Heart left ventricle (tissue), 16 donors: ENCODE measurements at places on chromosomes 7 and 10. TPM values are rescaled to one million over a fixed set of nuclear protein-coding genes. Genes with fewer than 3 reads are reported as not detected.

WIPF3 gene
- 7.4 TPM for total RNA-seq

LEP gene
- total RNA-seq, result 0.21 TPM

KCNMA1 gene
- total RNA-seq, result 0.95 TPM

RSPH10B2 gene
- total RNA-seq, result not detected

CALML3 gene
- not detected for total RNA-seq

- DNase-seq, result no peak
These were observed 1.8 kb downstream of the TMEM26 start for GRCh38 chr10:61451357-61451756.

DNA sequence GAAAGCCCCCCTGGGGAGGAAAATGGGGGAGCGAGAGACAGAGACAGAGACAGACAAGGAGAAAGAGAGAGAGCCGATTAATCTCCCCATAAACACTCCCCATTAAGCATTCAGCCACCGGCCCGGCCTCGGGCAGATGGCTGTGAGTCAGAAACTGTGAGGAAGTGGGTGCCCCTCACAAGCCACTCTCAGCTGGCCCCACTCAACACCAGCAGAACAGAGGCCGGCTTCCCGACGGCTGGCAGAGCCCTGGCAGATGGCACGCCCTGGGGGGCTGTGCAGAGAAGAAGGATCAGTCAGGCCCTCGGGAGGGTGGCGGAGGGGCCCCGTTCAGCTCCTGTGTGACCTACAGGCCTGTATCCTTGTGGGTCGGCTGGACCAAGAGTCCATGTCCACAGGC lies 41.2 kb downstream of the CAMK2B start:
- peak; percentile 17 for DNase-seq

- DNase-seq, result no peak
These were observed 43.2 kb downstream of the PRKAG2 start for GRCh38 chr7:151833691-151834090.

DNA sequence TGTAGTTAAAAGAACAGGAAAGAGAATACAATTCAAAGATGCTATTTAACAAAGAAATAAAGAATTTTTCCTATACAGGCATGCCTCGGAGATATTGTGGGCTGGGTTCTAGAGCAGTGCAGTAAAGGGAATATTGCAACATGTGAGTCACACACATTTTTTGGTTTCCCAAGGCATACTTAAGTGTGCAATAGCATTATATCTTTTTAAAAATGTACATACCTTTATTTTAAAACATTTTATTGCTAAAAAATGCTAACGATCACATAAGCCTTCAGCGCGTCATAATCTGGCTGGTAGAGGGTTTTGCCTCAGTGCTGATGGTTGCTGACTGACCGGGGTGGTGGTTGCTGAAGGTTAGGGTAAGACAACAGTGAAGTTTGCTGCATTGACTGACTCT lies 54.4 kb downstream of the ESYT2 start:
- DNase-seq, result no peak

DNA sequence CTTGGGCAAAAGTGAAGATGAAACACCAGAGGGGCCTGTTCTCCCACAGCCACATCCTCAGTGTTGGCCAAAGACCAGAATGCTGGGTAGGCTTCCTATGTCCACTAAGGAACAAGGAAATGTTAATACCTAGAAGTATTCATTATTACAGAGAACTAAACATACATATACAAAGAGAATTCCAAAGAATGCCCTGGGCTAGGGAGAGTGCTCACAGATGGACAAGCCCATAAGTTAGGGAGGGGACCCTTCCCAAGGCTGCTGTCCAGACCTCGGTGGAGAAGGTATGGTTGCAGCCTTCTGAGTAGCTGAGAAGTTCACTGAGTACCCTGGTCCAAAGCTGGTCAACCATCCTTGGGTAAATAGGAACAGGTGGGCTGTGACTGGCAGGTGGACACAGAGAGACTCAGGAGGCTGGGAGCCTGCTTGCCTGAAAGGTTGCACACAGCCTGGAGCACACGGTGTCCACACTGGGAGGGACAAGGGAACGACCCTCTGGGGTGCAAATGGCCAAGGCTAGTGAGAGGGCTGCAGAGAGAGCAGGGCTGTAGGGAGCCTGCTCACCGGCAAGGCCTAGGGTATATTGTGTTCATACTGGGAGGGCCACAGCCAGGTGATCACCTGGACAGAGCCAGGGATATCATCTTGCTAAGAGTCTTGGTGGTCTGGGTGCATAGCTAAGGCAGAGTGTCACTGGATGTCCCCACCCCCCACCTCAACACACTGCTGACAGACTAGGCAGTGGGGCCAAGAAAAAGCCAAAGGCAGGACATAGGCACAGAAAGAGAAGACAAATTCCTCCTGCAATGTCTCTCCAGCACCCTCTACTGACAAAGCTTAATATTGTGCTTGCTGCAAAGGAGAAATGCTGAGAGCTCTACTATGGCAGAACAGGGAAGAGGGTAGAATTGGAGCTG lies 40.3 kb downstream of the CPVL start:
- no peak for DNase-seq

DNA sequence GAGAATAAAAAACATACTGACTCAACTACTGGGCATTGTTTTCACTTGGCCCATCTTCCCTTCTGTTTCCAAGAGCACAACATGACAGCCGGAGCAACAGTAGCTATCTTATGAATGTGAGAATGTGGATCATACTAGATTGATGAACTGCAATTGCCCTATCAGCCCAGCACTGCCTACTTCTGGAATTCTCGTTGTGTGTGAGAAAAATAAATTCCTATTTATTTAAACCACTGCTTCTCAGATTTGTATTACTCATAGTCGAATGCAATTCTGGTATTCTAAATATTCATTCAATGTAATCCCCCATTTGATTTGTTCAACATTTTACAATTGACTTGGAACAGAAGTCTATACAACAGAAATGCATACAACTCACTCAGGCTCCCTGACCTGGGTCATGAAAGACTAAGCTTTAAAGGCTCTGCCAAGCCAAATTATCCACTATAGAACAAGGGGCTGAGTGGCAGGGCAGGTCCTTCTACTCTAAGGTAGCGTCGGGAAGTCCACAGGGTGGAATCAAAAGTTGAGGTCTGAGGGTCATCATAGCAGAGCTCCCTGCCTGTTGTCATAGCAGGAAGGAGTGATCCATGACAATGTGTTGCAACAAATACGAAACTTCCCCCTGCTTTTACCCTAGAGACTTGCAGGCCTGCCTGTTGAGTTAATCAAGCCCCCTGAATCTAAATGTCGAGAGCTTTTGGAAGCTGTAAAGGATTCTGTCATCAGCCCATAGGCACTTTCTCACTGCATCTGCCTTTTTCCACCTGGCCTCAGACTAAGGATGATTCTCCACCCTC lies 12.4 kb upstream of the JAZF1 start:
- DNase-seq, result no peak

DNA sequence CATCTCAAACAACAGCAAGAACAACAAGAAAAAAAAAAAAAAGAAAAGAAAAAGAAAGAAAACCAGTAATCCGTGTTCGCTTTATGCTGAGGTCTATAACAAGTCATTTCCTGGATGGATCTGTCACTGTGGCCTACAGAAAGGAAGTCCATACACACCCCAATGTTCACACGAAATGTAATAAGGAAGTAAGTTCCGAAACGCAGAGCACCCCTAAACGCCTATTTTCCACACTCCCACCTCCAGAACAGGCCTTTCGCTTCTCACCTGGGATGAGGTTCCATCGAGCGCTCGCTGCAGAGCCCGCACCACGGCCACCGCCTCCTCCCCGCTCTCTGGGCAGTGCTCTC lies 735 bp downstream of the ZNF394 start:
- DNase-seq, result no peak

- DNase-seq, result no peak
These were observed 4.2 kb downstream of the PCDH15 start for GRCh38 chr10:54796881-54797280.

- DNase-seq, result no peak
These were observed 25.0 kb downstream of the CACUL1 start for GRCh38 chr10:118729641-118730258.

- peak; percentile 44 for DNase-seq
These were observed 62.3 kb downstream of the C10orf120 start for GRCh38 chr10:122637376-122637775.

GRCh38 chr10:106082865-106083264 lies 1081.6 kb downstream of the SORCS1 start:
- DNase-seq, result no peak

DNA sequence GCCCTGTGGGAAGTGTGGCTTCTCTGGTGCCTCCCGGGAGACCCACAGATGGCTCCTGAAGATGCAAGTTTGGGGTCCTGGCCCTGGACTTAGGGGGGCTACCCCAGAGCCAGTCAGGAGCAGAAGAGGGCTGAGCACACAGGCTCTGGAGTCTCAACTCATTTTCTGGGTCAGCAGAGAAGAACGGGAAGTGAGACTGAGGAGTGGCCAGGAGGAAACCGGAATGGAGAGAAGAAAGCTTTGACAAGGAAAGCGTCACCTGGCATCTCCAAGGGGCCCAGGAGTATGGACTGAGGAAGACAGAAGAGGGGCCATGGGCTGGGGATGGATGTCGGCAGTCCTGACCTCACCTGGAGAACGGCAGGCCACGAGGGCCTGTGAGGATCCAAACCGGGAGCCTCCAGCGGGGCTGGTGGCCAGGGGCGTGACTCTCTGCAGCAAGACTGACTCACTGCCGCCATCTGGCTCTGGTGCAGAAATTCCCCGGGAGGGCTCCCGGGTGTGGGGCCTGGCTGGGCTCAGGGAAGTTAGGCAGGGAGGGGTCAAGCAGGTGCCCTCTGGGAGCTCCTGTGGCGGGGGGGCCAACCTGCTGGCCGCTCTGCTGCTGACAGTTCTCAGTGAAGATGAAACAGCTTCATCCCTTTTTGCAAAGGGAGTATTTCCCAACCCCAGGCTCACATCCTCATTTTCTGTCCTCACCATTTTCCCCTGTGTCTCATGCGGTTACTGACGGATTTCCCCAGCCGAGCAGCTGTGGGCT lies 23.6 kb downstream of the DAGLB start:
- DNase-seq, result peak; percentile 37
